ENCODE measurements at places on chromosomes 16 and 17. TPM values are rescaled to one million over a fixed set of nuclear protein-coding genes. Genes with fewer than 3 reads are reported as not detected.
A peak's percentile ranks its signal among the peaks of the same experiment; 100 is the strongest.

The ICAM2 gene
- polyA plus RNA-seq = 28.8 TPM

The TBC1D3E gene
- polyA plus RNA-seq = not detected

The PRSS21 gene
- polyA plus RNA-seq = not detected

The PRRT2 gene
- polyA plus RNA-seq = 10.2 TPM

The DHX58 gene
- 3.7 TPM for polyA plus RNA-seq

The TTYH2 gene
- polyA plus RNA-seq = 59.8 TPM

- peak; percentile 47 for DNase-seq
Measured at GRCh38 chr16:50371936-50372595, 3.3 kb upstream of the BRD7 start.

GRCh38 chr17:4676791-4677190, 27.1 kb downstream of the PELP1 start:
- no peak for DNase-seq

DNA sequence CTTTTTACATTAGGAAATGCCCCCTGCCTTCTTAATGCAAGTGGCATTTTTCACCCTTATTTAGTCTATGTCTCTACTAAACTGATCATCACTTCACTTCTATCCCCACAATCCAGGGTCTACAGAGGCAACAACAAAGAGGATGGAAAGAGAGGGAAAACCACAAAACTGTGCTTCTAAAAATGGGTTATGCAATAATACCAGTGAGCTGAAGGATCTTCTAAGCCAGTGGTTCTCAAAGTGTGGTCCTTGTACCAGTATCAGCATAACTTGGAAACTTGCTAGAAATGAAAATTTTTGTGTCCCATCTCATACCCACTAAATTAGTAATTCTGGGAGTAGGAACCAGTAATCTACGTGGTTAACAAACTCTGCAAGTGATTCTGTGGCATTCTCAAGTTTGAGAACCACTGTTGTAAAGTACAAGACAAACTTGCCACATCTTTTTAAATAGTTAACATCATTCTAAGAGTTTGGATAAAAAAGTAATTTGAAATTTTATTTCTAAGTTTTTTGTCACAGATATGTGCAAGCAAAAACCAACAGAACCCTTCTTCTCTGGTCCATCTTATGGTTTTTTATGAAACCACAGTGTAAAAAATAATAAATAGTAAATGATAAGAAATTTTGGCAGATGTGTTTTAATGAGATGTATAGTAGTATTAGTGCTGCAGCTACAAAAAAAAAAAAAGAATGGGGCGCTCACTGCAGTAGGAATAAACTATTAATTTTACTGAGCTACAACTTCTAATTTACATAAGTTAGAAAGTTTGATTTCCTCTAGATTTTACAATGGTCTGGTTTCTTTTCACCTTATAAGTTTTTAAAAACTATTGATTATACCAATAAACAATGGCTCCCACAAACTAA, 16.2 kb downstream of the CDC27 start:
- DNase-seq = no peak

DNA sequence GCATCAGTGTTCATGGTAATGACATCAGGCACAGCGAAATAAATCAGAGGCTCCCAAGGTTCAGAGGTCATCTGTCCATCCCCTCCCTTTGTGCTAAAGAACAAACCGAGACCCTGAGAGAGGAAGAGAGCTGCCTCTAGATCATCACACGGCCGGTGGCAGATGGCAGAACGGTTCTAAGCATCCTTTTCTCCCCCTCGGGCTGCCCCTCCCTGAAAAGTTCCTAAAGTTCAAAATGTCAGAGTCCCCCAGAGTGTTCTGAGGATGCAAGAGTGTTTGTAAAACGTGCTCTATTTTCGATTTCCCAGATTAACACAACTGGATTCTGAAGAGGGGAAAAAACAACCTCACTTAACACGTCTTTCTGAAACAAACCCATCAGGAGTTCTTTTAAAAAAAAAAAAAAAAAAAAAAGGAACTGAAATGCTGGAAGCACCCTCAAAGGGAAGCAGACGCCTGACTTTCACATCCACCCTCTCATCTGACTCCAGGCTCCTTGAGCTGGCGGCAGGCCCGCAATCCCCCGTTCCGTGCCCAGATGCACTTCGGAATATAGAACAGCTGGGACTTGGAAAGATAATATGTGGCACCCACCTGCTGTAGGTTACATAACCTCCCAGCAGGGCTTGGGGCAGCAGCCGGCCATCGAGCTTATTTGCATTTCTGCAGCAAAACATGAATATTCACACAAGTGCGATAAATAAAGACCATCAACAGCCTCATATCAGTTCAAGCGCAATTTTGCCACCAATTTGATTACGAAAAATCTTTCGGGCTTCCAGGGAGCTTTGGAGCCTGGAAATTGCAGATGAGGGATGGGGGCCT, 115.5 kb upstream of the SMURF2 start:
- DNase-seq = peak; percentile 53

All from muscle of back (tissue), 13 donors.